ENCODE measurements at places on chromosomes 7 and 10. TPM values are rescaled to one million over a fixed set of nuclear protein-coding genes. Genes with fewer than 3 reads are reported as not detected.

DNA sequence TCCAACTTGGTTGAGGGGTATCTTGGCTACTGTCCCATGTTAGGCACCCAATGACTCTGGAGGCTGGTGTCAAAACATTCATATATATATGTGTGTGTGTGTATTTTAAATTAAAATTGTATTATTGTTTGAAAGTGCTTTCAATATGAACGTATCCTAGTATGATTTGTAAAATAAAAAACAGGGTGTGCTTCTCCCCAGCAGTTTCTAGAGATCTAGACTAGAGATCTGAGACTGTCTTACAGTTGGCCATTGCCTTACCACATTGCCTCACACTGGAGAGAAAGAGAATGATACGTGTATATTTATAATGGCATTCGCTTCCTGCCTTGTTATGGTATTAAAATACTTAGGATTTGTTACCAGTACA is 1.2 kb downstream of the BAG3 start:
- peaks cover 5% of the 10 kb centered on the region for H3K4me1 ChIP-seq
- peak; percentile 85 for DNase-seq
- no peaks in the 10 kb centered on the region for H3K27me3 ChIP-seq
- H3K36me3 ChIP-seq: no peaks in the 10 kb centered on the region
- H3K4me3 ChIP-seq: peak overlapping the region; percentile 92
- H3K27ac ChIP-seq: peak overlapping the region; percentile 99

DNA sequence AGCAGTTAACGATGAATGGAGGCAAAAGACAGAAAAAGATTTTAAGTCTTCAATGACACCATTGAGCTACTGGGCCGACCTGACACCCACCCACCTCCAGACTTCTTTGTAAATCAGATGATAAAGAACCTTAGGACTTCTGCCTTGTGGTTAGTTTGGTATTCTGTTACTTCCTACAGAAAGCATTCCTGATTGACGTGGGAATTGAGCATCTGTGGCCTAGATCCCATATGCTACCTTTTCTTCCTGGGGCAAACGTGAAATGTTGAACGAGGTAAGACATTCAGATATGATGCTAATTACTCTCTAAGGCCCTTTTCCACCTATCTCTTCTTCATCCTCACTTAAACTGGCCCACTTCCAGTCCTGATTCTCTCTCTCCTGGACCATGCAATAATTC is 10.2 kb downstream of the PRLHR start:
- H3K27me3 ChIP-seq: no peaks in the 10 kb centered on the region
- no peak for DNase-seq

- no peaks in the 10 kb centered on the region for H3K27me3 ChIP-seq
- H3K4me3 ChIP-seq: no peak overlapping the region
- H3K36me3 ChIP-seq: no peaks in the 10 kb centered on the region
- H3K27ac ChIP-seq: peak overlapping the region; percentile 49
Measured at GRCh38 chr10:69464801-69465401, 13.6 kb downstream of the TSPAN15 start.

DNA sequence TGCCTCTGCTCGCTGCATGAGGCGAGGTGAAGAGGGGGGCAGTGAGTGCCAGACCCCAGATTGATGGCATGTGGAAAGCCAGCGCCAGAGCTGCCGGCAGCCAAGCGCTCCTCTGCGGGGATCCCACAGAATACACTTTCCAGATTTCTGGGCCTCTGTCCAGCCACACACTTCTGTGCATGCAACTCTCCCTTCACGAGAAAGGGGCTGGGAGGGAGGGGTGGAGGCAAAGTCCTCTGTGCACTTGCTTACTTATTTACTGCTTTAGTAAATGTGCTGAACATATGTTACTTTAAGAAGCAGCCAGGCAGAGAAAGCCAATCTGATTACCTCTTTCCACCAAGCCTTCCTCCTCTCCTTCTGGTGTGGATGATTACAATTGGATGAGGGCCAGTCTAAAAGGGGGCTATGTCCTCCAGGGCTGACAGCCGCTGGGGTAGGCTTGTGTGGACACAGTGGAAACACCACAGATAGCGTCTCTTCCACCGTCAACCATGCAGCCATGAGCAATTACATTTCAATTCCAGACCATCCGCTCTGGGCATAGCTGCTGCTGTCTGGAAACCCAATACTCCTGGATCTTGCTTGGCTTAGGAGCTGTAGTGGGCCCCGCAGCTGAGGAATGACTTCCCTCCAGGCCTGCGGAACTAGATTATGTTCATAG is 322.8 kb upstream of the ANKRD30A start:
- no peaks in the 10 kb centered on the region for H3K36me3 ChIP-seq
- no peaks in the 10 kb centered on the region for H3K27me3 ChIP-seq
- no peak overlapping the region for H3K27ac ChIP-seq
- peak overlapping the region; percentile 51 for H3K4me3 ChIP-seq
- no peak for DNase-seq
- H3K4me1 ChIP-seq: no peaks in the 10 kb centered on the region

The FXYD4 gene
- 109 TPM for total RNA-seq

The CCDC172 gene
- not detected for total RNA-seq

The SORCS1 gene
- total RNA-seq: 0.76 TPM

The OPN1SW gene
- not detected for total RNA-seq
